Activated naive CD4-positive, alpha-beta T cell treated with anti-CD3 and anti-CD28 coated beads, Interleukin-2, amount 50 U/mL, for 16 hours (primary cell): ENCODE measurements at places on chromosomes 6 and 20.

GRCh38 chr20:35600993-35601973 is 14.3 kb upstream of the SPAG4 start:
- DNase-seq, result peak; percentile 80

DNA sequence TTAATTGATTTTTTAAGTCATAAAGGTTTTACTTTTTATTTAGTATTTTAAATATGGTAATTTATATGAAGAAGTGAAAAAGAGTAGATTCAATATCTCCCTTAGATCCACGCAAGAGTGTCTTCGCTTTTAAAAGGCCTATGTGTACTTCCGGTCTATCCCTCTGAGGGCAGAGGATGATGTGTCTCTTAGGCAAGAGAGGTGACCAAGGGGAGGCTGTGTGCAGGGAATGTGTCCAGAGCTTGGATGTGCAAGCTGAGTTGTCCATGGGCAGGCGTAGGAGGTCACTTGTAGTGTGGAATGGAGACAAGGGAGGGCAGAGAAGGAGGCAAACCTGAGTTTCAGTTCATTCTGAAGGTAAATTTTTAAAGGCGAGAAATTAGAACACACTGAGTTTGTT is 113.9 kb downstream of the CRYBG1 start:
- DNase-seq, result no peak

DNA sequence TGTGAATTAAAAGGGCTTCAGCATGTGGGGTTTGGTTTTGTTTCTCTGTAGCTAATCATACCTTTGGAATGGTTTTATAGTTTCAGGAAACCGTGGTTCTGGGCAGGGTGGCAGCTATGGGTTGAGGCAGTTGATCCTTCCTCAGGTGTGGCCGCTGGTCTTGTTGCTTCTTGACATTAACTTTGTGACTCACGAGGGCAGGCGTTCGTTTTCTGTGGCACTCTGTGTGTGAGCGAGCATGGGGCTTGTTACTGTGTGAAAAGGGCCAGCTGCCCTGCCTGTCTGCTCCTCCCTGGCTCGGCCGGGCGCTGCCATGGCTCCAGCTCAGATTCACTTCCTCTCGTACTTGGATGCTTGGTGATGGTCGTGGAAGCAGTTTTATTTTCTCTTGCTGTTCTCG is 16.2 kb downstream of the DNAJC5 start:
- DNase-seq, result no peak

DNA sequence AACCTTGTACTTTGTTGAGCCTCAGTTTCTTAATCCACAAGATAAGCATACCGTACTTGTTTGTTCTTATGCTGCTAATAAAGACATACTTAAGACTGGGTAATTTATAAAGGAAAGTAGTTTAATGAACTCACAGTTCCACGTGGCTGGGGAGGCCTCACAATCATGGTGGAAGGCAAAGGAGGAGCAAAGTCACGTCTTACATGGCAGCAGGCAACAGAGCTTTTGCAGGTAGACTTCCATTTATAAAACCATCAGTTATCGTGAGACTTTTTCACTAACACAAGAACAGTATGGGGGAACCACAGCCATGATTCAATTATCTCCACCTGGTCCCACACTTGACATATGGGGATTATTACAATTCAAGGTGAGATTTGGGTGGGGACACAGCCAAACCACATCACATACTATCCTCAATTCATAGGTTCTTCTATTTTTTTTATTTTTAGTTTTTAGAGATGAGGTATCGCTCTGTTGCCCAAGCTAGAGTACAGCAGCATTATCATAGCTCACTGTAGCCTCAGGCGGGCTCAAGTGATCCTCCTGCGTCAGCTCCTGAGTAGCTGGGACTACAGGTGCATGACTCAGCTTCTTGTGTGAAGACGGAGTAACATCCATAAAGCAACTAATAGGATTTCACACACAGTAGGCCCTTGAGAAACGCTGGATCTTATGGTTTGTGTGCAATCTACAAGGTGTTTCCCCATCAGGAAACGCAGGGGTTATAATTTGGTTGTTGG is 76.7 kb upstream of the IYD start:
- no peak for DNase-seq

- no peak for DNase-seq
Observed at GRCh38 chr20:6053064-6053775, 640 bp downstream of the LRRN4 start.

DNA sequence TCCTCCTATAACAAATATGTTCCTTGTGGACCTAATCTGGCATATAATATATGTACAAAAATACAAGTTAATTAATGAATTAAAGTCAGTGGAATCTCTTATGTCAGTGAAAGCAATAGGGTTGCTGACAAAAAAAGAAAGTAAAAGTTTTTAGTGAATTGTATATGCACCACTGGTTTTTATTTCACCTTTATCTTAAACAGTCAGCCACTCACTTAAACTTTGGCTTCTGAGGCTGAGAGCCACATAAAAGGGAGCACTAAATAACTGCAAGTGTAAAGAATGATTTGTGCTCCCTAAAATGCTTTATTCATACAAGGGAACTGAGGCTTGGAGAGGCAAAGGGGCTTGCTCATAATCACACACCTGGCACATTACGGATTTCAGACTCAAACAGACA is 9.9 kb upstream of the F13A1 start:
- DNase-seq, result no peak

DNA sequence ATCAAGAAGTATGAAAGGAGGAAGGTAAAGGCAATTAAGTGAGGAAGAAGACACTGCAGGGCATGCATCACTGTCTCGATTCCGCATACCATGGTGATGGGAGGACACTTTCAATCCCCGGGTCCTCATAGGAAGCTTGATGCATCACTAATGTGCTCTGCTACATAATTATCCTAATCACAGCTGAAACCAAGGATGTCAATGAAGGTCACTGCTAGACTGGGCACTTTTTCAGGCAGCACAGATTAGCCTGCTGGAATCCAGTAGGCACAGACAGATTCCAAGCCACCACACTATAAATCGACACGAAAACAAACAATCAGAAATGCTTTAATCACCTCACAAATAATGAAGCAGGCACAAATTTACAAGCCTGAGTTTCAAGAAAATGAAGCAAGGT is 206.7 kb downstream of the KIF16B start:
- no peak for DNase-seq

DNA sequence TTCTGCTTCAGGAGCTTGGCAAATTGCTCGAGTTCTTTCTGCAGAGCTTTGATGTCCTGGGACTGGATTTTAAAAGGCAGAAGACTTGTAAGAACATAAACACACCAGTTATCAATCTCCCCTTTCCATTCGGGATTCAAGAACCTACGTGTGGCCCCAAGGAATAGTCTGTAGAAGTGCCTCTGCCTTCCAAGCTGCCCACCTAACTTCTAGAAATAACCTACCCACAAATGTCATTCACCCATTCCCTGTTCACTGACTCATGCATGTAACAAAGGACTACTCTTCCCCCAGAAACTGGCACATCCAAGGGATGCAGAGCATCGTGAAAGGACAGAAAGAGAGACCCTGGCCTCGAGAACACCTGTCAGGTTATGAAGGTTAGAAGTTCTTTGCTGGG is 4.5 kb downstream of the POU5F1 start:
- no peak for DNase-seq

DNA sequence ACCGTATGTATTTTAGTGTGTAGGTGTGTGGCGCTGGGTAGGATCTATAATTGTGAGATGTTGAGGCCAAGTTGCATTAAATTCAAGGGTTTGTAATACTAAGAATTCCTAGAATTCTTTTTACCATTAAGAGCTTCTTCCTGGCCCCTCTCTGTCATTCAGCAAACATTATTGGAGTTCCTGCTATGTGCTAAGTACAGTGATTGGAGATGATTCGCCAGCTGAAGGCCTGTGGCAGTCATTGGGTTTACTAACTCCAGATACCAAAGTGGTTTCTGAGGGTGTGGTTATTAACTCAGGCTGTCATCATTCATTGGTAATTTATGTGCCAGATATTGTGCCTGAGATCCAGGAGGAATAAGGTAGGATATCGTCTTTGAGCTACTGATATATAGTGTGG is 167.1 kb downstream of the LAMA2 start:
- DNase-seq, result no peak

GRCh38 chr20:10739134-10739533 is 65.3 kb upstream of the JAG1 start:
- DNase-seq, result no peak

- peak; percentile 58 for DNase-seq
Observed at GRCh38 chr6:157644043-157644810, 178.8 kb upstream of the SNX9 start.

GRCh38 chr6:128487055-128487454 is 33.3 kb downstream of the PTPRK start:
- DNase-seq, result no peak

- DNase-seq, result no peak
Observed at GRCh38 chr6:2171728-2172127, 73.7 kb downstream of the GMDS start.

GRCh38 chr6:43803055-43803782 is 33.2 kb downstream of the VEGFA start:
- DNase-seq, result no peak

DNA sequence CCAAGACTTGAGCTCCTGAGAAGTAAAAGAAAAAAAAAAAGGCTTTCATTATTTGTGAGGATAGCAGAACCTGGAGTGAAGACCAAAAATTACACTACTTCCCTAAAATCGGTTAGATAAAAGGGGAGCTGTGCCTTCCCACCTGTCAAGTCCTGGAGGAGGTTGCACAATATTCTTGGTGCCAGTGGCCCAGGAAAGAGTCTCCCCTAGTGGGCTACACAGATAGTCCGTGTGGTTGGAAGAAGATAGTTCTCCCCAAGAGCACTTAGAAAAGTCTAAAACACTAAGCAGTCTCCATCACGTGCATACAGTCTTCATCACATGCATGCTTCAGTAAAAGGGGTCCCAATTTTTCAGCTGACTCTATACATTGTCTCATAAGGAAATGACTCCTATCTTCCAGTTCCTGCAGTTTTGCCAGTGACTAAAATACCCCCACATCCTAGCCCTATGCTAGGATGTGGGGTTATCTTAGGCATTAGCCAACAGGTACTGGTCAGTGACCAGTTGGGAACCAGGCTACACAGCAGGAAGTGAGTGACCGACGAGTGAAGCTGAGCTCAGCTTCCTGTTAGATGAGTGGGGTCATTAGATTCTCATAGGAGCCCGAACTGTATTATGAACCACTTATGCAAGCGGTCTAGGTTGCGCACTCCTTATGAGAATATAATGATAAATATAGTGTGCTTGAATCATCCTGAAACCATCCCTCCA is 199.5 kb upstream of the FAM83B start:
- no peak for DNase-seq

DNA sequence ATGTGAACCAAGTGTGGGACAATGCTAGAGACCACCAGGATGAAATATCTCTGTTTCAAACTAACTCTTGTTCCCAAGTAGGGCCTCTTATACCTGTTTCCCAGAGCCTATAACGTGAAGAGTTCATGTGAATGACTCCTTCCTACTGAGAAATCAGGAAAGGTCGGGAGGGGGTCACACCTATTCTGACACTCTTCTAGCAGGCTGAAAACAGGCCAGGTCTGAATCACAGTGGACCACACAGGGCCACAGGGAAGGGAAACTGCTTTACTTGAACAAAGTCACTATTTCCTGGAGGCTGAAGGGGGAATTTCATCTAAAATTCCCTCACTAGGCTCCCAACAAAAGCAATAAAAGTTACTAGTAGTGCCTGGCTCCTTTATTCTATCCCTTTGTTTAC is 88.4 kb upstream of the BMP2 start:
- DNase-seq, result no peak

DNA sequence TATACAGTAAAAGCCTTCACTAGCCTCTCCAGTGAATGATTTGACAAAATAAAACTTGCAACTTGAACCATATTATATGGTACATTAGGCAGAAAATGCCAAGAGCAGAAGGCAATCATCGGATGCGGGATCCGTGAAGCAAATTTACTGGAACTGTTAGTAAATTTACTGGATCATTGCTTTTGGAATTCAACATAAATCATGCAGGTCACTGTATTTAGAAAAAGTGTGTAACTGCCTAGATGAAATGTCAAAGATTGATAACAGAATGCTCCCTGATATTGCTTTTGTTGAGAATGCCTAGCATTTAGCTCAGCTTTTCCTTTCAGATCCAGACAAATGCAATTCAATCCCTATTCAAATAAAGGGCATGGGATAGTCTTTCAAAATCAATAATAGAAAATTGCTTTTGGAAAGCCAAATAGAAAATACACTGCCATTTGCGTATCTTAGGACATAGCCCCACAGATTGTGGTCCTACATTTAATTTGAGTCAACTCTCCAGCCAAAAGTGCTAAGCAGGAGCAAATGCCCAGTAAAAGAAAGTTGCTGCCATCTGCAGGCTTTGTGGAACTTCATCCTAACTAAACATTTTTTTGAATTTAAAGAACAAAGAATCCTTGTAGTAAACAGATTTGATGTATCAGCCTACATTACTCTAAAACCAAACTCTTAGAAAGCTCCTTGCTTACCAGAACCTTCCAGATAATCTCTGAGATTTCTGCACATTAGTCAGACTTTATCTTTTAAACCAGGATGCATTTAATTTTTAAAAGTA is 109.5 kb upstream of the HSF2 start:
- DNase-seq, result no peak

- DNase-seq, result no peak
Observed at GRCh38 chr6:121573481-121573880, 138.0 kb downstream of the GJA1 start.

- DNase-seq, result no peak
Observed at GRCh38 chr20:49866051-49866450, 49.3 kb downstream of the SPATA2 start.
